Renal pelvis (tissue), 12 donors: ENCODE measurements at places on chromosomes 1 and 21.
A peak's percentile ranks its signal among the peaks of the same experiment; 100 is the strongest.

DNA sequence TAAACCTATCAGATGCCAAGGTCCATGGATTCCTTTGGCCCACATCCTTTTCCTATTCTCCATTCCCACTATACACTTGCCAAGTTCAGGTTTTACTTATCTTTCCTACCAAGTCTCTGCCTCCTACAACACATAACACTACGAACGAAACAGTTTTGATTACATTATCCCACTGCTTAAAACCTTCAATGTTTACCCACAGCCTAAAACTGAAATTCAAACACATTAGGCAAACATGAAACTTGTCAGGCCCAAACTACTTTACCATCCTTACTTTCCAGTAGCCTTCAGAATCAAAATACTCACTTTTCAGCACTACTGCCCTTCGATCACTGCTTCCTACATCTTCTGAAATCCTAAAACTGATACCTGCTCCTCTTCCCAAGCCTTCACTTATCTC lies 3.0 kb downstream of the SCAF4 start:
- DNase-seq: no peak

DNA sequence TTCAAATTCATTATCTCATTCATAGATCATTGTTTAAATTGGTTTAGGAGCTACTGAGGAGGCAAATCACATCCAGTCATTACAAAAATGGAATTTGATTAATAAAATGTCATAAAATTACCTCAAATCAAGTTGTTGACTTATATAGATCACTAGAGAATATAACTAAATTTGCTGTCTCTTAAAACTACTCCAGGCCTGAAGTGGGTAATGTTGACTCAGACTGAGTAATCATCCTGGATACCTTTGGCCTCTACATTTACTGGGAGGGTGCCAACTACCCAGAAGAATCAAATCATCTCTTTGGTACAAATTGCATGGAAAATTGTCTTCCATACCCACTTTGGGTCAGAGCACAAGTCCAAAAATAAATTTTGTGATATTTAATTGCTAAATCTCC lies 191.2 kb upstream of the GREM2 start:
- DNase-seq: no peak

DNA sequence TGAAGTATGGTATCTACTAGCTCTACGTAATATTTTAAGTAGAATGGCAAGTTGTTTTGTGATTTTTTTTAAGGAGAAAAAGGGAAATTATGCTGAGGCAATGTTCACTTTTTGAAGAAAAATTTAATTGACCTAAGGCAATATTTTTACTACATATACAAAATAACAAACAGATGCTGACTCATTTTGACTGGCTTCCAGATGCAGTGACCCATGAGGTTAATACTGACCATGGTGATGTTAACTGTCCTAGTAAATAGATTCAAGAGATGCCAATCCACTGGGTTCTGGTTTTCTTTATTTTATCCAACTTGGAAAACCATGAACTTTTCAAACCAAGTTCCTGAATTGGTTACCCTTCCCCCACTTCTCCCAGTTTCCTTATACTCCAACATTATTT lies 154.9 kb downstream of the CRB1 start:
- no peak for DNase-seq

- no peak for DNase-seq
Observed at GRCh38 chr1:158179301-158180041, 1.2 kb upstream of the CD1D start.

GRCh38 chr1:56330391-56331026 lies 248.9 kb downstream of the PLPP3 start:
- no peak for DNase-seq

GRCh38 chr1:232443372-232443771 lies 186.6 kb downstream of the SIPA1L2 start:
- DNase-seq: no peak

DNA sequence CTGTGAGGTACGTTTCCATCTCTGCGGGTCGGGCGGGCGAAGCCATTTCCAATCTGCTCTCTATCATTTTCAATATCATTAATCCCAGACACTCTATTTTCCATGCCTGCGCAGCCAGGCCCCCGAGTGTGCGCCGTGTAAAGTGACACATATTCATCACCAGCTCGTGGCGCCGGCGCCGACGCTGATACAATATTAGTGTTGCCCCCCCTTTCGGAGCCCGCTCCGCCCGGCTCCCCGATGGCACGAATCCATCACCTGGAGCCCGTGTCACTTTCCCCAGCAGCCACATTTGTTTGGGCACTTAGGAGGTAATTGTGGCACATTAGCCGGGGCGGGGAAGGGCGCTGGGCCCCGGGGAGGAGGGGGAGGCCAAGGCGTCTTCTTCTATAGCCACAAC lies 33.7 kb upstream of the DMBX1 start:
- no peak for DNase-seq

- no peak for DNase-seq
Observed at GRCh38 chr21:27423906-27424595, 457.2 kb upstream of the ADAMTS5 start.

GRCh38 chr1:40794974-40795715 lies 11.6 kb downstream of the KCNQ4 start:
- no peak for DNase-seq

DNA sequence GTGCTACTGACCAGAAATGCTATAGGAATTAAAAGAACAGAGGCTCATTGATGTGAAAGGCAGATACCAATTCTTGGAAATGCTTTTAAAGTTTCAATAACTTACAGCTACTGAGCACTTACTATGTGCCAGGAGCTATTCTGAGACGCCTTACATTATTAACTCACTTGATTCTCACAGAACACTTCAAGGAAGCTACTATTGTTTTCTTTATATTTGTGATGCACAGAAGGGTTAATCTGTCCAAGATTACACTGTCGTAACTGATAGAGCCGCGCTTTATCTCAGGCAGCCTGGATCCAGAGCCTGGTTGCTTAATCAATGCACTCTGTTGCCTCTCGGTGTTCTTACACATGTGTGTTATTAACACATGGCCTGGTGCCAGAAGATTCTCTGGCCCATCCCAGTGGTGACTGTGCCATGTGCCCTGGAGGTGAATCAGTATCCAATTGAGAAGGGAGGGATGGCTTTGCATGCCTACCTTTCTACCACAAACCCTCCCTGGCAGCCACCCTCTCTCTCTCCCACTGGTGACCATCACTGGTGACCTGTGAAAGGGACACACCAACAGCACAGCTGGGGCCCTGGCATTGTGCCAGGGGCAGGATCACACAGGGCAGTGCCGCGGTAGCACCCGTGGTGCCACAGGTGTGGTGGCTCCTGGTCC lies 8.8 kb downstream of the FMO1 start:
- no peak for DNase-seq

DNA sequence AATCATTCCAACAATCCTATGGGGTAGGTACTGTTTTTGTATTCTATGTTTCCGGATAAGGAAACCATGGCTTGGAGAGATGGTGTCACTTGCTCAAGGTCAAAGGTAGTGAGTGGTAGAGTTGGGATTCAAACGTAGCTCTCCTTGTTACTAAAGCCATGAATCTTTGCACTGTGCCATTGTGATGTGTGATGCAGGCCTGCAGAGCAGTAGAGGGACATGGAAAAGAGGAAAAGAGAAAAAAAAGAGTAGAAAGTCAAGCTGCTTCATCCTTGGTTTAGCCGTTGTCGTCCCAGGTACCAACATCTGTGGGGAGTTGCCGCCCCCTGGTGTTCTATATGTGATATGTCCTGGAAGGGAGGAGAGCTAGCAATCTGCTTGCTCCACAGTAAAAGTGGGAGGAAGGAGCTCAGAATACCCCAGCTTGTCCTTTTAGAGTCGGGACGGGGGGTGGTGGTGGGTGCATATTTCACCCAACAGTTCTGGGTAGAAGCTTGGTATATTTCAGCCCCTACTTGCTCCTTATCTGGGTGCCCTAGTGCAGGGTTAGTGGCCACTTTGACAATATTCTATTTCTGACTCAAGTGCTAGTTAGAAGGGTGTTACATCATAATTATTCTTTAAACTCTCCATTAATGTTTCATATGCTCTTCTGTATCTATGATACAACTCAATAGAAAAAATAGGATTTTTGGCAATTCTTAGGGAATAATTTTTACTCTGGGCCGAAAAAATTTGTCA lies 98.4 kb downstream of the EBNA1BP2 start:
- DNase-seq: peak; percentile 80

DNA sequence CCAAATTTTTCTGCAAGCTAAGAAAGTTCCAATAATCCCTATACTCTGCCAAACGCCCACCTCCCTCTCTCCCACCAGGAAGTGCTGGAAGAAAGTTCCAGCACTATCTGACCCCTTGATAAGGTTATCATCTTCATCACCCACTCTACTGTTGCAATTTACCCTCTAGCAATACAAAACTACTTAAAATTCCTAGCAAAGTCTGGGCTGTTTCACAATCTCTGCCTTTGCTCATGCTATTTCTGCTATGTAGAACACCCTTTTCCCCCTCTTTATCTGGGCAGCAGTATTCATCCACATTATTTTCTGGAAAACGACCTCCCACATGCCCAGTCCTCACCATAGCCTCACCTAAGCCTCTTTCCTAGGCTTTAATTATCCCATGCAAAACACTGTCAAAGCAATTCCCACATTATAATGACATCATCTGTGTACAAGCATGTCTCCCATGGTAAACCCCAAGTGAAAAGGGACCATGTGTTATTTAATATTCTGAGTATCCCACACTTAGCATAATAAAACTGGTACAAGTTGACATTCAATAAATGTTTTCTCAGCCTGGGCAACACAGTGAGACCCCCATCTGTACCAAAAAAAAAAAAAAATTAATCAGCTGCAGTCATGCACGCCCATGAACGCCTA lies 12.0 kb downstream of the F11R start:
- DNase-seq: peak; percentile 26

DNA sequence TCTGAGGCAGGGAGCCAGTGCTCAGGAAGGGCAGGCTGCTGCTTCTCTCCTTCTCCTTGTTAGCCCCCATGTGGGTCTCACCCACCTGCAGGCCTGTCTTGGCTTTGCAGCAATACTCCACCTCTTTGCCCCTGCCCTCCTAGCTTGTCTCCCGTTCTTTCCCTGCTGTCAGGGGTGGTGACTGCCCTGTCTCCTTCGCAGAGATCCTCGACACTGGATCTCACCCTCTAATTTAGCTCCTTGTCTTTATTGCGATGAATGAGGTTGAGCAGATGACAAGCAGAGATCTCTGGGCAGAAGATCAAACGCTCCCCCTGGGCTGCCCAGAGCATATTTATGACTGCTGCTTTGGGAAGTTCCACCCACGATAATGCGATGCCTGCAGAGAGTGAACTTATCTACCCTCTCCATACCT lies 199.2 kb downstream of the ROR1 start:
- no peak for DNase-seq

GRCh38 chr1:168474322-168474721 lies 69.5 kb downstream of the XCL2 start:
- no peak for DNase-seq

- no peak for DNase-seq
Observed at GRCh38 chr1:234531151-234531635, 52.2 kb upstream of the TARBP1 start.

GRCh38 chr1:243483071-243483771 lies 227.4 kb downstream of the SDCCAG8 start:
- peak; percentile 19 for DNase-seq

GRCh38 chr1:47617381-47618221 lies 179.8 kb downstream of the FOXD2 start:
- no peak for DNase-seq

DNA sequence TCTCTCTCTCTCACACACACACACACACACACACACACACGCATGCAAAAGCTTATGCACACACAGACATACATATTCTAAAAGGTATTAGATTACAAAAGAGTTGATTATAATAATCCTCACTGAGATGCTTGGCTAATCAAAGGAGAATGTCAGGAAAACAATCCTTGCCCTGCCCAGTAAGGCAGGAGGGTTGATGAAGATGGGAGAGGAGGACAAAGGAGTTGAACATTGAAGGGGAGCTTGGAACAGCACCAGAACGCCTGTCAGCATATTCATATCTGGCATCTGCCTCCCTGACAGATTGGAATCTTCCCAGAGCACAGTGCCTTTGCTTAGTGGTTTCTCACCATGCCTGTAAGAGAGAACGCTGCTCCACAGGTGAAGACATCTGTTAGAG lies 68.6 kb upstream of the PALMD start:
- no peak for DNase-seq

- DNase-seq: peak; percentile 60
Observed at GRCh38 chr1:63662056-63662836, 69.0 kb downstream of the PGM1 start.

GRCh38 chr1:5286244-5286643 lies 631.8 kb downstream of the AJAP1 start:
- DNase-seq: no peak
